Stimulated activated CD4-positive, alpha-beta T cell treated with anti-CD3 and anti-CD28 coated beads, Interleukin-4, amount 100 ng/mL, for 4 hours (primary cell): ENCODE measurements at places on chromosomes 1 and 21.
A peak's percentile ranks its signal among the peaks of the same experiment; 100 is the strongest.

DNA sequence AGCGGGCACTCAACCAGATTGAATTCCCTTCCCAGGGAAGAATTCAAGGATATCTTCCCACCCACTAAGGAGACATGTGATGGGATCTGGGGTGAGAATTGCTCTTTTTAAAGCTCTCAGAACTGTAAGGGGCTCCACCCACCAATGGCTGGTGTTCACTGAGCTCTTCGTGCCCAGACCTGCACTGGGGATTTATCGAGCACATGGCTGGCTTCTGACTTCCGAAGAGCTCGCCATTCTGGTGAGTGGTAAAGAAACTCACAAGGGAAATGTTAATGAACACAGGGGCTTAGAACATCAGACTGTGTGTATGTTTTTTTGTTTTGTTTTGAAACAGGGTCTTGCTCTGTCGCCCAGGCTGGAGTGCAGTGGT, 9.8 kb downstream of the PADI3 start:
- DNase-seq: no peak

DNA sequence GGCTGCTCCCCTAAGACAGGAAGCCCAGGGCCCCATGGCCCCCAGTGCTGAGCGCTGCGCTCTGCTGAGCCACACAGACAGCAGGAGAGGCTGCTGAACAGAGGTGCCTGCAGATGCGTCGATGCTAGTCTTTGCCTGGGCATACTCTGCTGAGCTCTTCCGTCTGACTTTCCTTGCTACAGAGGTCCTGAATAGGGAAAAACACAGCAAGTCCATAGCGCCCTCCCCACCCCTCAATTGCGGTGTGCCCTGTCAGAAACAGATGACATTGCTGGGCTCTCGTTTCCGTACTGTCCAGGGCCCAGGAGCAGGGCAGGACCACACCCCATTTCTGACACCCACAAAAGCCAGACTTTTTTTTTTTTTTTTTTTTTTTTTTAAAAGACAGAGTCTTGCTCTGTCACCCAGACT, 252.5 kb downstream of the SDCCAG8 start:
- no peak for DNase-seq

DNA sequence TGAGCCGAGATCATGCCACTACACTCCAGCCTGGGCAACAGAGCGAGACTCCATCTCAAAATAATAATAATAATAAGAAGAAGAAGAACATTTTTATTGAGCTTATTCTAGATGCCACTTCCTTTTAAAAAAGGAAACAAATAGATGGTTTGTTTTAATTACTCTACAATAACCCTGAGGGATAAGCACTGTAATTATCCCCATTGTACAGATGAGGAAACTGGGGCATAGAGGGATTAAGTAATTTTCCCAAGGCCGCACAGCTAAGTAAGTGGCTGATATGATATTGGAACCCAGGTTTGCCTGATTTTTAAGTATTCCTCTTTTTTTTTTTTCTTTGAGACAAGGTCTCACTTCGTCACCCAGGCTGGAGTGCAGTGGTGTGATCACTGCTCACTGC, 58.5 kb upstream of the LRIG2 start:
- no peak for DNase-seq

- DNase-seq: no peak
Observed at GRCh38 chr1:245901565-245901964, 605.5 kb downstream of the SMYD3 start.

DNA sequence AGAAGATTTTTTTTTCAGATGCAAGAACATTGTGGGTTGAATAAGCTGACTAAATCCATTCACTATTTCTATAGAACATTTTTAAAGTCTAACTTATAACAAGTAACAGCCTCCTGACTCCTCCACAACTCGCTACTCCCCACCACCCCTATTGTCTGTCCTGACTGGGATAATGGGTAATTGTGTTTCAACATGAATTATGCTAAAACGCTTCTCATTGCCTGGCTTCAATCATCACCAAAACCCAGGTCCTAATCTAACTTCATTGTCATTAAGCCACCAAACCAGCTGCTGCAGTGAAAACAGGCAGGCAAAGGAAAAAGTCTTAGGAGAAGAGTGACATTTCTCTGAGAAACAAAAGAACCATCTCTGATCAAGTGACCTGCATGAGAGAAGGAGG, 30.0 kb downstream of the TNR start:
- no peak for DNase-seq

DNA sequence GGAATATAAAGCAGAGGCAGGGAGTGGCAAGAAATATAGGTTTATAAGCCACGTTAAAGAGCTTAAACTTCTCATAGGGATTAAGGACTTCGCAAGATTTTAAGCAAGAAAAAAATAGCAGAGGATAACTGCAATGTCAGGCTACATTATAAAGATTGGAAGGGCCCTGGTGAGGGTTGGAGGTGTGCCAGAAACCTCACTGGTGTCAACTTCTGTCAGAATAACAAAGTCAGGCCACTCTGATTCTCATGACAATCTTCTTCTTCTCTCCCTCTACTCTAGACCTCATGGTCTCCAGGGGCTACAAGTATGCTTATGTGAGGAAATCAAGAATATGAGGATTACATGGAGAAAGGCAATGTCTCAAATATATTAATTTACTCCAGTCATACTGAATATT, 32.6 kb upstream of the FMO2 start:
- no peak for DNase-seq

DNA sequence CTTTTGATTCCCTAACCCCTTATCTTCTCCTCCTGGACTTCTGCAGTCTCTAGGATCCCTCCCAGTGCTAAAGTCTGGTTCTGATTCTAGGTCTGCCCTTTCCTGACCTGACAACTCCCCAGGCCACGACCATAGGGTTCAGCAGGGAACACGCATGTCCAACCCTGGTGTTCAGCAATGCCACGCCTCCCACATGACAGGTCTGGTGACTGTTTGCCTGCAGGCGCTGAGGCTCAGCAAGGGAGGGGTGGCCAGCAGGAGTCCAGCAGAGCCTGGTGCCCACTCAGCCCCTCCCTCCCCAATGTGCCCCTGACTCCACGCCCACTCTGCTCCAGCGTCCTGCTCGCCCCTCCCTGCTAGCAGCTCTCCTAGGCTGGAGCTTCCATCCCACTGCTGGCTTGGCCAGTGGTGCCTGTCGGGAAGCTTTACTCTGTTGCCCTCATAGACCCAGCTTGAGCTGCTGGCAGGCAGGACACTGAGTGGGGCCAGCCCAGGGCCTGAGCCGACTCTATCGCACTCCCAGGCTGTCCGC, 17.3 kb downstream of the SLC9A1 start:
- DNase-seq: no peak

- DNase-seq: no peak
Observed at GRCh38 chr1:247992986-247993385, 20.5 kb upstream of the OR2L5 start.

DNA sequence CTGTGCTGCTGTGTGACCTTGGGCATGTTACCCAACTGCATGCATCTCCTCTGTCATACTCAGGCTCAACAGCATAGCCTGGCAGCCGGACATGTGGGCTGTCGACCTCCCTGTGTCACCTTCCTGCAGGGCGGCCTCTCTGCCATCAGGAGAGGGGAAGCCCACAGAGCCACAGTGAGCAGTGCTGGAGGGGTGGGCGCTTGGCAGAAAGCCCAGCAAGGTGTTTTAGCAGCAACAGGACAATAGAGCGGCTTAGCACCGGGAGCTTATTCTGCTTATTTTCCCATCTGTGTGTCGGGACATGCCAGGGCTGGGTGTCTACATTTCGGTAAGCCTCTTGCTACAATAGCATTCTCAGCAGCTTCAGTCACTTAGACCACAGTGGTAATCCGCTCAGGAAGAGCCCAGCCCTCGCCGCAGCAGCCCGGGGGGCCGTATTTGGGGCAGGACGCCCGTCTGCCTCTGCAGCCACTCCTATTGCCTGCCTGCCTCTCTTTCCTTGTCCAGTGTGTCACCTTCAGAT, 22.8 kb upstream of the CDK18 start:
- no peak for DNase-seq

DNA sequence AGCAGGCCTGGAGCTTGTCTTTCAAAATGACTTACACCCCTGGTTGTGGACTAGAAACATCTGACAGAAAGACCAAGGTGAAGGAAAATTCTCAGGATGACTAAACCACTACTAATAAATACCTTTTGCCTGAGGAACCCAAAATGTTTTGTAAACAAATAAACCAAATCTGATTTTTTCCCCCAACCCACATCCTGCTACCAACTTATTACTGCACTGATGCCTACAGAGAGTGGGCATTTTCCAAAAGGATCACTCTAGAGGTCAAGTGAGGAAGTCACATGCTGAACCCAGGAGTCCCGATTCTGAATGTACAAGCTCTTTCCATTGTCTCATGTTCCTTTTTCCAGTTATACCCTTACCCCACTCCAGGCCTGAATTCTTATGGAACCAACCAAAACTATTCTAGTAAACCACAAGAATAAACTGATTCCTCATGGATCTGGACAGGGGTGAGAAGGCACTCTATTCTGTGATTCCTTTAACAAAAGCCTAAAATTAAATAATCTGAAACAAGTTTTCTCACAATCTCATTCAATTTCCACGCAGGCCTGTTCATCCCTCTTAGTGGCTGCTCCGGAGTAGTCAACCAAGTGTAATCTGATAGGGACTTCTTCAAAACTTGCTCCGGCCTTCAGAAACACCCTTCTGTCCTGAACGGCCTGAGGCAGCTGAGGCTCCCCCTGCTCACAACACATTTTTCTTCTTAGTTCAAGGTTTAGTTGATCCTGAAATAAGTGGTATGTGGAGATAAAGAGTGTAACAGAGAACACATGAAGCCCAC, 1.4 kb downstream of the PI4KB start:
- no peak for DNase-seq

DNA sequence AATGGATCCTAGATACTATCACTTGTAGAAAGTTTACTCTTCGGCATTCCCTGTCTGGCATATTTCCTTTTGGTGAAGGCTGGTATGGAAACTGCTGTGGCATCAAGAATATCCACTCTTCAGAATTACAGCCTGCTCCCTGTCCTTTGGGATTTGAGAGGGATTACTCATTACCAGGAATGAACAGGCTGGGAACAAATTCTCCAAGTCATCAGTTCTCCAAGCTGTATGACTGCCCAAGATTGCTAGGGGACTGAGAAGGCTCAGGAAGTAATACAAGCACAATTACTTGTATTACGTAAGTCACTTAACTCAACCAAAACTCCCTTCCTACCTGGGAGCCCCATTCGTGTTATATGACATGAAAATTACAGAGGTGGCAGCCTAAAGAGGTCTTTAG, 49.6 kb downstream of the CD58 start:
- DNase-seq: no peak

GRCh38 chr1:156860113-156860627, 495 bp upstream of the NTRK1 start:
- peak; percentile 62 for DNase-seq

DNA sequence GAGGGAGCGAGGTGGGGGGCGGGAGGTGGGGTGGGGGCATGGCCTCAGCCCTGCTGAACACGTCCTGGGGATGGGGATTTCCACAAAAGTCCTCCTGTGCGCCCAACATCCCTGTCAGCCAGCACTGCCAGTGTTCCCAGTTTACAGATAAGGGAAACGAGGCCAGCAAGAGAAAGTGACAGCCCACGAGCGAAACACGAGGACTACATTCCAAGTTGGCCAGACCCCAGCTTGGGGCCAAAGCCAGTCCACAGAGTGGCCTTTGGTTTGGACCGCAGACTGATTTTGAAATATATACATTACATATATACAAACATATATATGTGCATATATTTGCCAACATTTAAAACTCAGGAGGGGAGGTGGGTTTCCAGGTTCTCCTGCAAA, 5.0 kb downstream of the FBXO2 start:
- no peak for DNase-seq

DNA sequence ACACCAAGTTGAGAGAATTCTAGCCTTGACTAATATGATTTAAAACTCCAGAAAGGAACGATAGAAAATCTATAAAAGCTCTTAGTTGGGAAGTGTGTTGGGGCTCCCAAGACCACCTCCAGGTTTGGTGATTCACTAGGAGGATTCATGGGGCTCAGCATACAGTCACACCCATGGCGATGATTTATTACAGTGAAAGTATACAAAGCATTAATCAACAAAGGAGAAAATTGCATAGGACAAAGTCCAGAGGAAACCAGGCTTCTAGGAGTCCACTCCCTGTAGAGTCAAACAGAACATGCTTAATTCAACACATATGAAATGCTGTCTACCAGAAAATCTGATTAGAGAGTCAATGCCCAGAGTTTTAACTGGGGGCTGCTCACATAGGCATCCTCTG, 4.8 kb downstream of the CDCA8 start:
- DNase-seq: no peak

DNA sequence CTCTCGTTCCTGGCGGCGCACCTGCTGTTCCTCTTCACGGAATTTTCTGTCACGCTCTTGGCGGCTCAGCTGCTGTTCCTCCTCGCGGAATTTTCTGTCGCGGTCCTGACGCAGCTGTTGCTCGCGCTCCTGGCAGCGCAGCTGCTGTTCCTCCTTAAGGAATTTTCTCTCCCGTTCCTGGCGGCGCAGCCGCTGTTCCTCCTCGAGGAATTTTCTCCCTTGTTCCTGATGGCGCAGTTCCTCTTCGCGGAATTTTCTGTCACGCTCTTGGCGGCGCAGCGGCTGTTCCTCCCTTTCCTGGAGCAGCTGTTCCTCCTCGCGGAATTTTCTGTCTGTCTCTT, 6.4 kb downstream of the TCHH start:
- no peak for DNase-seq

GRCh38 chr1:30407865-30408580, 315.4 kb downstream of the MATN1 start:
- no peak for DNase-seq

DNA sequence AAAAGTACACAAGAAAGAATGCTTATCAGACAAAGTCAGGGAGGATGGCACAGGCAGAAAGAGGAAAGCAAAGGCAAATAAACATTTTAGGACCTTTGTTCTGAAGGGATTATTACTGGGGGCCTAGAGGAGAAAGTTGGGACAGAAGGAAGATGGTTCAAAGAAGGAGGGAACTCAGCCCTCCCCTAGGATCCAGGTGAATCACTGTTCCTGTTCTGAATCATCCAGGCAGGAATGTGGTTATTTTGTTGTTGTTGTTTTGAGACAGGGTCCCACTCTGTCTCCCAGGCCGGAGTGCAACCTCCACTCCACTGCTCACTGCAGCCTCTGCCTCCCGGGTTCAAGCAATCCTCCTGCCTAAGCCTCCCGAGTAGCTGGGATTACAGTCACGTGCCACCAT, 38.5 kb upstream of the PSEN2 start:
- DNase-seq: no peak

- no peak for DNase-seq
Observed at GRCh38 chr1:59986516-59987310, 60.1 kb upstream of the CYP2J2 start.

DNA sequence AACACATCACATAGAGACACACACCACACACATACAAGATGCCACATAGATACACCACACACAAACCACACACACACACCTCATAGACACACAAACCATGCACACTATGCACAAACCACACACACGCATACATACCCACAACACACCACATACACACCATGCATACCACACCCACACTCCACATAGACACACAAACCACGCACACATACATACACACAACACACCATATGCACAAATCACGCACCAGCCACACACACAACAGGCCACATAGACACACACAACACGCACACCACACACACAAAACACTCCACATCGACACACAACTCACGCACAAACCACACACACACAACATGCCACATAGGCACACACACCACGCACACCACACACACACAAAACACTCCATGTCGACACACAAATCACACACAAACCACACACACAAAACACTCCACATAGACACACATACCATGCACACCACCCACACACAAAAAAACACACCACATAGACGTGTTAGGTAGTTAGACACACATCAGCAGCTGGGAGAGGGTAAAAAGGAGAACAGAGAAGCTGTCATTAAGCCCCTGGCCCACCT, 49.5 kb upstream of the SLC19A1 start:
- DNase-seq: no peak

GRCh38 chr21:17900990-17901385, 81.8 kb upstream of the C21orf91 start:
- DNase-seq: no peak
